NCI-H748 treated with DMSO at 0.1 percent for 48 hours (cell line): ENCODE measurements at places on chromosomes 3 and 15.

GRCh38 chr3:133136114-133137041, 98.2 kb downstream of the TMEM108 start:
- peak; percentile 73 for DNase-seq

DNA sequence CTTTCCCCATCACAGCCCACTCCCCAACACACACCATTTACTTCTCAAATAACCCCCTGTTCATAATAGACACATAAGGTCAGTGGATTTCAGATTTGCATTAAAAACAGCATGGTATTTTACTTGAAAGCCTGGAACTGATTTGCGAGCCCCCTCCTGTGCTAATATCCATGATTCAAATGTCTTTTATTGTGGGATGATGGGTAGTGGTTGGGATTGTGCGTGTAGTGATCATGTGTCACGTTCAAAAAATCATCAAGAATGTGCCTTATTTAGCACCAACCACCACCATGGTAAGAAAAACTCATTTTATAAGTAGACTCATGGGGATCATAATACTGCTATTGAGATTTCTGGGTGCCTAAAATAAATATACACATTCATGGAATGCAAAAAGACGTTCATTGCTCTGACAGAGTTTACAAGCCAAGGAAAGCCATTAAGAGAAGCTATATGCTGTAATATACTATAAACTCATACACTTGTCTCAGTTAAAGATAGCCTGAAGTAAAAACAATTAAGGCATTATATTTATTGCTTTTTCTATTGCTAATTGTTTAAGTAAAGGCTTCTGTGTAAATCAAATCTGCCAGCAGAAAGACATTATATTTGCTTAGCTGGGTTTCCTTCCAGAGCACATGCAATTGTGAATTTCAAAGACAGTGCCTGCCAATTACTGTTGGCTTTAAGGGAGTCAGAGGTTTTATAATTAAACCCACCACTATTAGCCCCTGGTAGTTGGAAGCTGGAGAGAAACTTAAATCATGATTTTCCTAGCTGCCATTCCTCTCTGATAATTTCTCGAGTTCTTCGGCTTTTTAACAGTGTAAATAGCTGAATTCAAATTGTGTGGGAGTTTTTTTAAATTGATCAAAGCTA, 4.0 kb downstream of the TRAT1 start:
- DNase-seq = no peak

DNA sequence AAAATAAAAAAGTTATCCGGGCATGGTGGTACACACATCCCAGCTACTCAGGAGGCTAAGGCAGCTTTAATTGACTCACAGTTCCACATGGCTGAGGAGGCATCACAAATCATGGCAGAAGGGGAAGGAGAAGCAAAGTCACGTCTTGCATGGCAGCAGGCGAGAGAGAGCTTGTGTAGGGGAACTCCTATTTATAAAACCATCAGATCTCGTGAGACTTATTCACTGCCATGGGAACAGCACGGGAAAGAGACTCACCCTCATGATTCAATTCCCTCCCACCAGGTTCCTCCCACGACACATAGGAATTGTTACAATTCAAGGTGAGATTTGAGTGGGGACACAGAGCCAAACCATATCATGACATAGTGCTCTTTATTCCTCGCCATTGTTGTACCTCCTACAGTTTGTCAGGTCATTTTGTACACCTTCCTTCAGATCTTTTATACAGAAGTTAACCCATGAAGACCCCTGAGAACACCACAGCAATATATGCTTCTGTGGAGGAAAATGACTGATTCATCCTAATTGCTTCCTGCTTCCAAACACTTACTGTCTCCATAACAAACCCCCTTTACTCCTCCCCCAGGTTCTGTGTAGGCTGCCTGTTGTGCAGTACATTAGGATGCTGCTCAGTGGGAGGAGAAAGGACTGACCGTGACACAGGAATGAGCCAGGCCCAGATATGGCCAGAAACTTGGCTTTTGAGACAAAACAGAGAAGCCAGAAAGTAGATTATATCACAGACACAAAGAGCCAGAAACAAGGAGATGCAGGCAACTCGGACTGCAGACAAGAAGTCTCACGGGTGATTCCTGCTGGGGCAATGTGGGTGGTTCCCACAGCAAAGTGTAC, 67.9 kb upstream of the HEG1 start:
- no peak for DNase-seq

DNA sequence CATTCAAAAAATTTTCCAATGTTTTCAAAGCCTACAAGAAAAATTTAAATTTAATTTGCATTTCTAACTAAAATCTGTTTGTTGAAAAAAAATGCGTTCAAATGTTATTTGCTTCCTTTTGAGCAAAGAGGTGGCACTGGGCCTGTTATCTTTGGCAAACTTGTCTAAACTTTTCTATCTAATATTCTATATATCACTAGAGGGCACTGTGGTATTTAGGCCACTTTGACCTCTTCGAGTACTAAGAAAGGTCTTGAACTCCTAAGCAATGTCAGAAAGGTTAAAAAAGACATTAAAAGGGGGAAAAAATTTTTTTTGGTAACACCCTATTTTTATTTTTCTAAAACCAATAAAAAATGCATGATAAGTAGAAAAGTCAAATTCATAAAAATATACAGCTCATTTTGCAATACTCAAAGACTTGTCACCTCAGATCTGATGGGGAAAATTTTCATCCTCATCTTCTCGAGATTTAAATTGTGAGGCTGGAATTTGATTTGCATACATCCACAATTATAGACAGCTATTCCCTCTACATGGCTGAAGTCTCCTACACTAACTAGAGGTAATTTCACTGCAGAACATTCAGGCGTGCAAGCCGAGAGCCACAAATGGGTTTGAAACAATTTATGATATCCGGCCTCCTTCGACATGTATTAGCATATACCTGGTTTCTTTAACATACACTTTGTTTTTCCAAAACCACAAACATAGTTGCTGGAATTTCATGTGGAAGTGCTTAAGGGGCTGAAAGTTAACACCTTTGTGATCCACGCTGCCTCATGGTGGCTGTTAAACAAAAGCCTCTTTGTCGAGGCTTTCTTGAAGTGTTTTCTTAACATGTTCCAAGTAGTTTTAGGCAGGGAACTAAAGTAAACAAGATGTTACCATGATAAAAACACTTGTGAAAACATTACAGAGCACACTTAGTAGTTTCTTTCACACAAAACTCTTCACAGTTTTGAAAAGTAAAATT, 576.4 kb downstream of the FOXP1 start:
- peak; percentile 24 for DNase-seq

- no peak for DNase-seq
Observed at GRCh38 chr15:41950489-41950888, 21.9 kb downstream of the EHD4 start.

DNA sequence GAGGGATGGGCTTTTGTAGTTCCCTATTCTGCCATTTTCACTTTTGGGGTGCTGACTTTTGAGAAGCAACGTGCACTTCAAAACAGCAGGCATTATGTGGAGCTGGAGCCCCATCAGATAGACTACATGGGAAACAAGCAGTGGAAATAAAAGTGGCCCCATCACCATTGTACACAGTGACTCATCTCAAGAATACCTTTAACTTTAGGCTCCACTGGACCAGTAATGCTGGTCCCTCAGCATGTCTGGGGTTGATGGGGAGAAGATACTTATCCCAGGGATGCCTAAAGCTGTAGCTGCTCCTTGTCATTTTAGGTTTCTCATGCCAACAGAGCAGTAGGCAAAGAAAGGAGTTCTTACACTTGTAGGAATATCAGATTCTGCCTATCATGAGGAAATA, 45.0 kb downstream of the LSM3 start:
- no peak for DNase-seq

GRCh38 chr3:179036226-179036625, 35.4 kb downstream of the ZMAT3 start:
- DNase-seq = no peak

GRCh38 chr15:68343579-68344225, 66.2 kb downstream of the FEM1B start:
- no peak for DNase-seq

DNA sequence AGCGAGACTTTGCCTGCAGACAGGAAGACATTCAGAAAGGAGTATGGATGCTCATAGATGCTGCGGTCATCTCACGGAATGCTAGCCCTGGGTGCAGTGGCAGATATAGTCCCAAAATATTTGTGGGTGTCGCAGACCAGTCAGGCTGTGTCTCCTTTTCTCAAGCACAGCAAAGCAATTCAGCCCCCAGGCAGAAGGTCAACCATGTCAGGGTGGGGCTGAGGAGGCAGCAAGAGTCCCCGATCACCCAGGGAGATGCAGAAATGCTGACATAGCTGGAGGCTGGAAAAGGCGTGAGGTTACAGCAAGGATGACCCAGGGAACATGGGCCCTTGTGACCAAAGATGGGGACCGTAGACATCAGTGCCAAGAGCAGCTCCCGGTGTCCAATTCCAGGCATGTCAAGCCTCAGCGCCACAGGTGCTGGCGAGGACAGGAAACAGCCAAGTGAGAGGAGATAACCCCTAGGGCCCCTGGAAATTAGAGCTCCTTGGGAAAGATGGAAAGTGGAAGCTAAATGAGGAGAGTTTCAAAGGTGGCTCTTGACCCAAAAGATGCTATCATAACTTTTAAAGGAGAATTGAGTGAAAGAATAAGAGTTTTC, 81.2 kb upstream of the ABHD17C start:
- no peak for DNase-seq

DNA sequence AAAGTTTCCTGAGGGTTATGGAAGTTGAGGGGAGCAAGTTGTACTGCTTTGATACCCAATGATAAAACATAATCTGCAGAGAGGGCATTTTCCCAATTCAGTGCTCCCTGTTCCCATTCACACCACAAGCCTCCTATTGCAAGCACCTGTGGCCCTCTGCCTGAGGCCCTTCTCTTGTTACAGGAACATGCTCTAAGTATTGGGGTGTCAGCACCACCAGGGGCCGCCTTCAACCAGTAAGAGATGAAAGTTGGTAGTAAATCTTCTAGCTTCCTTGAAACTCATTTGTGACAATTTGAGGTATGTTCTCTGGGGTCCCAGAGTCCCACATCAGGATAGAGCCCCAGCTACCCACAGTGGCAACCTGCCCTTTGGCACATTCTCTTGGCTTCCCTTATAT, 265.4 kb upstream of the ARHGEF26 start:
- DNase-seq = no peak

- DNase-seq = no peak
Observed at GRCh38 chr3:52345521-52346109, 29.5 kb downstream of the DNAH1 start.

DNA sequence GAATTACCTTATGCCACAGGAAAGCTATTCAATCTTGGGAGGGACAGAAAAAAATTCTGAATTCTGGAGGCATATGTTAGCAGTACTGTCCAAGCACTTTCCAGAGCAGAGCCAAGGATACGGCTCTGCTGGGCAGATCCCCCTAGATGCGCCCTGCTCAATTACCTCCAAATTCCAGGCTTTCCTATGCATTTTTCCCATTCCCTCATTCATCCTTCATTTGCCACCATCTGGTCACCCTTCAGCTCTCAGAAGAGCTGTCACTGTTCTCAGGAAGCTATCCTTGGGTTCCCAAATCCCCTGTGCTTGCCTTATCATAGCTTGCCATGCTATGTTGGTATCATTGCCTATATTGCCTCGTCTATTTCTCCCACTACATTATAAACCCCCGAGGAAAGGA, 45.2 kb downstream of the RYK start:
- DNase-seq = no peak

- no peak for DNase-seq
Observed at GRCh38 chr3:7745711-7746110, 755.9 kb upstream of the LMCD1 start.

- no peak for DNase-seq
Observed at GRCh38 chr3:153244961-153245360, 82.9 kb downstream of the RAP2B start.

- no peak for DNase-seq
Observed at GRCh38 chr15:99917252-99917651, 184.0 kb upstream of the LYSMD4 start.

- DNase-seq = no peak
Observed at GRCh38 chr3:119230071-119230470, 10.6 kb downstream of the B4GALT4 start.

DNA sequence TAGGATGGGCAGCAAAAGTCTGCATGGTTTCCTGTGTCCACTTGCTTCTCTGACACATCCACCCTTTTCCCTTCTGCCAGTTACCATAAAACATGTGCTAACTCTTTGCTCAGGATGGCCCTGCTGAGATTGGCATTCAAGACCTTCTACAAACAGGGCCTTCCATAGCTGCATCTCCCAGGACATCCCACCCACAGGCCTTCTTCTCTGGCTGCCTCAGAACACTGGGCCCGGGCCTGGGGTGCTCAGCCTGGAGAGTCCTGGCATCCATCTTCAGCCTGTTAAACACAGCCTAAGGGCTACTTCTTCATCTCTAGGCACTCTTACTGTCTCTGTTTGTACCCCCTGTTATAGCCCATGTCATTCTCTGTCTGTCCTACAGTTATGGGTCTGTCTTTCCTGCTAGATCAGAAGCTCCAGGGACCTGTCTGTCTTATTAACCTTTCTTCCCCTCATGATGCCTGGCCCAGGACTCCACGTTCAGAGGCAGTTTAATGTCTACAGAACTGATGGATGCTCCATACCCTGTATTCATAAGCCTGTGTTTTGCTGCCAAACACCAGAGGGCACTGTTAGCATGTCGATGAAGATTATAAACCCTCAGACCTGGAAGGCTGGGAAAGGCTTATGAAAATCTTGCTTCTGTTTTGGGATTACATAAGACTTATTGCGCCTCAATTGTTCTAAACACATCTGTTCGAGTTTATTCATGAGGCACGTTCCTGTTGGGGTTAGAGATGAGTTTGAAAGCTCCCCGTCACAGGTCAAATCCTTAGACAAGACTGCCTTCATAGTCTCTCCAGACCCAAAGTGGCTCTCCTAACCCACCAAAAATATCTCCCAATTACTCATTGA, 16.5 kb downstream of the SEMA3G start:
- no peak for DNase-seq
